ENCODE measurements at places on chromosomes 3 and 15.

DNA sequence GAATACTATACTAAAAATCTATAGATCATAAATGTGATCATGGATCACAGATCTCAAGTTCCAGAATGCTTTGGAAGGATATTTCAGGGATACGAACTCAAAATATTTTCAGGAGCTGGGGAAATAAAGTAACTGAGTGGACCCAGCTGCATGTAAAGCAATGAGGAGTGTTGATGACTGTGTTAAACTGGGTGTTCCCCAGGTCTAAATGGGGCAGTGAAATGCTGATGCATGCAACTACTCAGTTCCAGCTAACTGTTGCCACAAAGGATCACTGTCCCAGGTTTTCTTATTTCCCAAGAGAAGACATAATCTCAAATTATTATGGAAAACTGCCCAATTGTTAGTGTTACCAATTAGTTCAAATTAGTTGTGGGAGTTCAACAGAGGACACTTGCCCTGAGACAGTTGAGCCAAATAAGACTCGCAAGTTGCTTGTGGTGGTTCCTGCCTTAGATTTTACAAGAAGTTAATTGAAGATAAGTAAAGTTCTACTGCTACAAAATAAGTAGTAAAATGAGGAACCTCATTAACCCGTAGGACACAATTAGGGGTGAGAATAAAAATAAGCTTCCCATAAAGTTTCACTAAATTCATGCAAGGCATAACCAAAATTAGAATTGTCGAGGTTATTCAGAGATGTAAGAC lies 66.3 kb upstream of the IL12A start:
- no peak overlapping the region for H3K27ac ChIP-seq
- H3K4me1 ChIP-seq, result no peaks in the 10 kb centered on the region
- no peak overlapping the region for H3K4me3 ChIP-seq
- DNase-seq, result no peak

GRCh38 chr3:104596551-104596950 lies 770.2 kb upstream of the ALCAM start:
- DNase-seq, result peak; percentile 7
- H3K27ac ChIP-seq, result no peak overlapping the region
- no peaks in the 10 kb centered on the region for H3K36me3 ChIP-seq
- no peaks in the 10 kb centered on the region for H3K27me3 ChIP-seq
- H3K4me1 ChIP-seq, result no peaks in the 10 kb centered on the region

DNA sequence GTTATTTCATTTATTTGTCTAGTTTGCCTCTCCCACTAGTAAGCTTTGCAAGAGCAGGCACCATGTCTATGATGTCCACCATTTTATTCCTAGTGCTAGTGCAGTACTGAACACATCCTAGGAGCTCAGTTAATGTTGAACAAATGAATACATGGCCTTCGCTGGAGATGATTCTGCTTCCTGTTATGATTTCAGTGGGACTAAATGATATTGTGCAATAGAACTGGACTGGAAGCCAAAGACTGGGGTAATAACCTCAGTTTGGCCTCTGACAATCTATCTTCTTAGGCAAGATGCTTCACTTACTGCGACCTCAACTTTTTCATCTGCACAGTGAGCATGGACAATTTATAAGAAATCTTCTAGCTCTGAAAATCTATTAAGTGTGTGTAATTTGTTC lies 191.3 kb downstream of the ADAMTSL3 start:
- H3K4me3 ChIP-seq, result no peak overlapping the region
- H3K27ac ChIP-seq, result no peak overlapping the region
- no peak for DNase-seq
- H3K4me1 ChIP-seq, result no peaks in the 10 kb centered on the region
- no peaks in the 10 kb centered on the region for H3K27me3 ChIP-seq

DNA sequence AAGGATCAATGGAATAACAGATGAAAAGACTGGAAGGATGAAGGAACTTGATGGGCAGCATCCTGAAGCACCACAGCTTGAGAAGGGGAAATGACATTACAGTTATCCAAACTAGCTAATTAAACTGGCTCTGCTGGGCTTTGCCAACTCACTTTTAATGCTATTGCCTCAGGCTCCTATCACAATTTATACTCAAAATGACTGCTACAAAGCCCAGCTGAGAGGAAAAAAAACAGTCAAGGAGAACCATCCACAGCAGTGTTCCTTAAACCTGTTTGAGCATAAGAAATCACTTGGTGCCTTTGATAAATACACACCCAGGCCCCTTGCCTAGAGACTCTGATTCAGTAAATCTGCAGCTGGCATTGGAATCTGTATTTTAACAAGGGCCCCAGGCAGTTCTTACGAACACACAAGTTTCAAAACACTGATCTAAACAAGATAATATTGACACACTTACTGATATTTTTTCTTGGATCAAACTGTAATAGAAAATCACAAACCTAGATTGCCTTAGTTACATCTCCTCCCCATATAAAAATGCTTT lies 85.8 kb downstream of the MB21D2 start:
- H3K27ac ChIP-seq, result no peak overlapping the region
- H3K36me3 ChIP-seq, result no peaks in the 10 kb centered on the region
- no peaks in the 10 kb centered on the region for H3K4me1 ChIP-seq
- H3K27me3 ChIP-seq, result peaks cover 3% of the 10 kb centered on the region
- DNase-seq, result no peak

DNA sequence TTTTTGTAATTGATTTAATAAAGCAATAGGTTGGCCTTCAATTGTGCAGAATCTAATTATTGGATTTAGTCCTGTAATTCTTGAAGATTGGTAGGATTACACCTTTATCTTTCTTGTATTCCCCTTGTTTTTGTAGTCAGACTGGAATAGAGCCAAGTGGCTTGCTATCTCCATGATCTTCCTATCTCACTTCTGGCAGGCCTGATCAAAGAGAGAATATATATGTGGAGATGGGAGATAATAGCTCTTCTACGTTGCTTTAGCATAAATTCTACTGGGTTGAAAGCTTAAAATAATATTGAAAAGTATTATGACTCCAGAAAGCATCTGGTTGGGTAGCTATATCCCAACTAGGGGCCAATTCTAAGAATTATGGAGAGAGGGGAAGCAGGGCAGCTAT lies 16.9 kb upstream of the IFT57 start:
- no peak for DNase-seq
- no peaks in the 10 kb centered on the region for H3K4me1 ChIP-seq
- no peak overlapping the region for H3K4me3 ChIP-seq
- no peaks in the 10 kb centered on the region for H3K27me3 ChIP-seq
- no peak overlapping the region for H3K27ac ChIP-seq

- H3K27ac ChIP-seq, result no peak within 1 kb of the TSS
- H3K4me3 ChIP-seq, result peak within 1 kb of the TSS; percentile 71
- H3K4me1 ChIP-seq, result peaks cover 23% of the 10 kb centered on the region
- no peaks in the 10 kb centered on the region for H3K36me3 ChIP-seq
- DNase-seq, result peak; percentile 68
Observed at GRCh38 chr3:113947372-113948014, at the start of gene ZDHHC23. Gene ZDHHC23, plus strand, starts transcription at chr3:113948013. Its CDS starts 790 bp downstream, at chr3:113948803.

DNA sequence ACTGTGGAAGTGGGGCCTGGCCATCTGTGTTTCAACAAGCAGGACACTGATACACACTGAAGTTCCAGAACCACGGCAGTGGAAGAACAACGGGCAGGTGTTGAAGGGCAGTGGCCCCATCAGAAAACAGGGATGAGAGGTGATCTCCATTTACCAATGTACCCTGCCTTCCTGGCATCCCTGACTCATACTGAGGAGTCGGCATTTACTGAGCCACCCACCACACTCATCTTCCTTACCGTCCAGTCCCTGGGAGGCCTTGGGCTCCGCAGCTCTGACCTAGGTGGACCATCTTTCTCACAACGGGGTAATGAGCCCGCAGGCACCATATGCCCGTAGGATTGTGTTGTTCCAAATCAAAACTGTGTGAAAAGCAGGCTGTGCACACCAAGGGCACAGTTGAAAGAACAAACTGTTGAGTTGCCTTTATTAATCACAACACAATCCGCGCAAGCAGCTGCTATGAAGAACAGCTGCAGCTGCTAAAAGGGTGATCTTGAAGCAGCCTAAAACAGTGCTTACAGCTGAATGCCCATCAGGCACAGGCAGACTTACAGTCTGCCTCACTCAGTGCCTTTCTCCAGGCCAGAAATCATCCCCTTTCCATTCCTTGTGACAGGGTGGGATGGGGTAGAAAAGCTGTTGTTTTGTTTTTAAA lies 12.9 kb downstream of the MB21D2 start:
- no peaks in the 10 kb centered on the region for H3K36me3 ChIP-seq
- no peaks in the 10 kb centered on the region for H3K27me3 ChIP-seq
- no peaks in the 10 kb centered on the region for H3K4me1 ChIP-seq
- H3K27ac ChIP-seq, result no peak overlapping the region
- H3K4me3 ChIP-seq, result no peak overlapping the region

DNA sequence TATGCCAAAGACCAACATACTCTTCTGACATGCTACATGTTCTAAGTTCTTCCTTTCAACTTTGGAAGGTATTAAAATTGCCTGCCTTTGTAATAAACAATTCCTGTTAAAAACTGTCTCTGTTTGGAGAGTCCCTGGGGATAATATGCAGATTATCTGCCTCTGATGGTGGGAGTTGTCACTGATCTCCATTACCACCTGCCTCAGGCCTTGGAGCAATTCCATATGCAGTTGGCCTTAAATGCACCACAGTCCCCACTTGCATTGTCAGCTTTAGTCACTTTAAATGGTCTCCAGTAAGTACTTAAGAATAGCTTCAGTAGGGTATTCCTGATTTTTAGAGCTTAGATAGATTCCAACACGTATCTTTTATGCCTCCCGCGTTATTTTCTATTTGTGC lies 121.1 kb upstream of the GOLIM4 start:
- no peak overlapping the region for H3K27ac ChIP-seq
- DNase-seq, result no peak
- H3K27me3 ChIP-seq, result no peaks in the 10 kb centered on the region
- no peaks in the 10 kb centered on the region for H3K4me1 ChIP-seq

- DNase-seq, result no peak
- H3K27ac ChIP-seq, result no peak overlapping the region
- H3K27me3 ChIP-seq, result no peaks in the 10 kb centered on the region
- no peaks in the 10 kb centered on the region for H3K4me1 ChIP-seq
Observed at GRCh38 chr3:127115691-127116351, 77.1 kb upstream of the PRR23E start.

DNA sequence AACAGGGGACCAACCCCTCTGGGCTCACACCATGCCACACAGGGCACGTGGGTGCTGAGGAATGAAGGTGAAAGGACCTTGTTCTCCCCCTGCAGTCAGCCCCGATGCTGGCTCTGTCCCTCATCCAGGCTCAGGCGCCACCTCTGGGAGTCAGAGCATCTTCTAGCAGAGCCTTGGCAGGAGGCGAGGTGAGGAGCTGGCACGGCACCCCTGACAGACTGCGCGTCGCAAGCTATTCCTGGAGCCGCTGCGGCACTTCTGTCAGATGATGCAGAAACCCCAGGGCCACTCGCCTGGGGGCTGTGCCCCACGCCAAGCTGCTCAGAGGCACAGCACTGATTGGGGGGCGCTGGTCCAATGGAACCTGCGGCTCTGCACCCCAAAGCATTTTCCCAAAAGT lies 62.0 kb downstream of the MGLL start:
- no peaks in the 10 kb centered on the region for H3K36me3 ChIP-seq
- no peak overlapping the region for H3K4me3 ChIP-seq
- no peaks in the 10 kb centered on the region for H3K4me1 ChIP-seq
- no peak for DNase-seq
- H3K27ac ChIP-seq, result no peak overlapping the region

DNA sequence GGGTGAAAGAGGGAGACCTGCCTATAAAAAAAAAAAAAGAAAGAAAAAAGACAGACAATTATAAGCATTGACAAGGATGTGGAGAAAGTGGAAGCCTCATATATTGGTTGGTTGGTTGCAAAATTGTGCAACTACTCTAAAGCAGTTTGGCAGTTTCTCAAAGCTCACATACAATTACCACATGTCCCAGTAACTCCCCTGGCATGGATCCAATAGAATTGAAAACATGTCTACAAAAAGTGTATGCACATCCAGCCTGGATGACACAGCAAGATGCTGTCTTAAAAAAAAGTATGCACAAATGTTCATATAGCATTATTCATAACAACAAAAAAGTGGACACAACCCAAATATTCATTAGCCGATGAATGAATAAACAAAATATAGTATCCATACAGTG lies 19.5 kb downstream of the SETMAR start:
- no peak overlapping the region for H3K4me3 ChIP-seq
- no peaks in the 10 kb centered on the region for H3K4me1 ChIP-seq
- H3K36me3 ChIP-seq, result peaks cover 8% of the 10 kb centered on the region

DNA sequence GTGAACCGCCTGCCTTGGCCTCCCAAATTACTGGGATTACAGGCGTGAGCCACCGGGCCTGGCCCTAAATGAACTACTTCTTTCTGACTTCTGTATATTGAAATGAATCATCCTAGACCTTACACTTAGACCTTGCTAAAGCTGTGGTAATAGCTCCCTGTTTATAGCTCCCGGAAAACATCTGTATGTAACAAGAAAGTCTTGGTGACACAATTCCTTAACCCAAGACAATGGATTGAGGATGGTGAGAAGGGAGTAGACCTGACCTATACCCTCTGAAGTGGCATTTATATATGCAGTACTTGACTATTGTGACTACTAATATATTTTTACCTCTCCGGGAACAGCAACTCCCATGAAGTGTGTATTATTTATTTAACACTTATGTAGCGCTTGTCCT lies 48.0 kb upstream of the TBL1XR1 start:
- no peaks in the 10 kb centered on the region for H3K4me1 ChIP-seq
- no peaks in the 10 kb centered on the region for H3K27me3 ChIP-seq
- no peak for DNase-seq

GRCh38 chr3:184788751-184789150 lies 23.2 kb upstream of the VPS8 start:
- no peak overlapping the region for H3K27ac ChIP-seq
- H3K4me1 ChIP-seq, result no peaks in the 10 kb centered on the region
- no peaks in the 10 kb centered on the region for H3K36me3 ChIP-seq
- peaks cover 8% of the 10 kb centered on the region for H3K27me3 ChIP-seq
- no peak overlapping the region for H3K4me3 ChIP-seq
- DNase-seq, result no peak

- peaks cover 13% of the 10 kb centered on the region for H3K4me1 ChIP-seq
- DNase-seq, result no peak
- peaks cover 5% of the 10 kb centered on the region for H3K27me3 ChIP-seq
- H3K27ac ChIP-seq, result no peak overlapping the region
- H3K4me3 ChIP-seq, result no peak overlapping the region
Observed at GRCh38 chr15:68508485-68509189, 70.2 kb upstream of the CORO2B start.

GRCh38 chr3:5726621-5727020 lies 539.1 kb downstream of the EDEM1 start:
- no peak overlapping the region for H3K4me3 ChIP-seq
- DNase-seq, result no peak
- H3K36me3 ChIP-seq, result no peaks in the 10 kb centered on the region
- H3K4me1 ChIP-seq, result no peaks in the 10 kb centered on the region
